ENCODE measurements at places on chromosomes 11 and 22.

- DNase-seq, result no peak
These were observed 410.7 kb downstream of the MIAT start for GRCh38 chr22:27068121-27068520.

- no peak for DNase-seq
These were observed 66.2 kb downstream of the AMBRA1 start for GRCh38 chr11:46527591-46528130.

- DNase-seq, result no peak
These were observed 101.2 kb upstream of the TIMP3 start for GRCh38 chr22:32700191-32700882.

GRCh38 chr11:35157814-35158700 lies 19.1 kb downstream of the CD44 start:
- DNase-seq, result no peak

- no peak for DNase-seq
These were observed 16.4 kb downstream of the SPATA19 start for GRCh38 chr11:133828871-133829270.

DNA sequence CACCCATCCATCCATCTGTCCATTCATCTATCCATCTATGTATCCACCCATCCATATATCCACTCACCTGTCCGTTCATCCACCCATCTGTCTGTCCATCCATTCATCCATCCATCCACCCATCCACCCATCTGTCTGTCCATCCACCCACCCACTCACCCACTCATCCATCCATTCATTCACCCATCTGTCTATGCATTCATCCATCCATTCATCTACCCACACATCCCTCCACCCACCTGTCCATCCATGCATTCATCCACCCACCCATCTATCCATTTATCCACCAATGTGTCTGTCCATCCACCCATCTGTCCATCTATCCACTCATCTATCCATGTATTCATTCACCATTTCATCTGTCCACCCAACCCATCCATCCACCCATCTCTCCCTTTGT lies 33.3 kb downstream of the NADSYN1 start:
- no peak for DNase-seq

DNA sequence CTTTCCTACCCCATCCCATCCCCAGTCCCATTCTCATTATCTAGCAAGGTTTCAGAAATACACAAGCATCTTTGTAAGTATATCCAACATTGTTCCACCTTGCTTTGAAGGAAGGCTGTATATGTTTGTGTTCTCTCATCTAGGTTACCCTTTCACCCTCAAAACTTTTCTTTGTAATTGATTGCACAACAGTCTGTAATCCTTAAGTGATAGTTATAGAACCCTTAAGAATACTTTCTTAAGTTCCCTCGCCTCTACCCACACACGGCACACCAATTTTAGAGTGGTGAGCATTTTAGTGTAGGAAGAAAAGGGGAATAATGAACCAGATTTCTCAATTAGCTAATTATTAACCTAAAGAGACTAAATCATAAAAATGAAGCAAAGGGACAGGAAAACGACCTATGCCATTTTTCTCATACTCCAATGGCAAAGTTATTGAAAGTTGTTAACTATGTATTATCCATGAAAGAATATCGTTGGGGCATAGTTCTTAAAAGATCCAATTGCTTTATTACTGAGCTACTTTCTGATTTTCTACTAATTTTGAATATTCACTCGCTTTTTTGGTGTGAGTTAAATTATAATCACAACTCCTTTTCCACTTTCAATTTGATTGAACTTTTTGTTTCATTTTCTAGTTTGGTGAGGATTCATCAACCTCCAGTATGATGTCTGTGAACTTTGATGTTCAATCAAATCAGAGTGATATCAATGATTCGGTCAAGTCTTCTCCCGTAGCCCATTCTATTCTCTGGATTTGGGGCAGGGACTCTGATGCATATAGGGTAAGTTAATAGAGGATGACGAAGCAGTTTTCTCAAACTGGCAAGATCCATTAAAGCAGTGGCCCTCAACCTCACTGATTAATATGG lies 44.9 kb downstream of the TTC17 start:
- no peak for DNase-seq

DNA sequence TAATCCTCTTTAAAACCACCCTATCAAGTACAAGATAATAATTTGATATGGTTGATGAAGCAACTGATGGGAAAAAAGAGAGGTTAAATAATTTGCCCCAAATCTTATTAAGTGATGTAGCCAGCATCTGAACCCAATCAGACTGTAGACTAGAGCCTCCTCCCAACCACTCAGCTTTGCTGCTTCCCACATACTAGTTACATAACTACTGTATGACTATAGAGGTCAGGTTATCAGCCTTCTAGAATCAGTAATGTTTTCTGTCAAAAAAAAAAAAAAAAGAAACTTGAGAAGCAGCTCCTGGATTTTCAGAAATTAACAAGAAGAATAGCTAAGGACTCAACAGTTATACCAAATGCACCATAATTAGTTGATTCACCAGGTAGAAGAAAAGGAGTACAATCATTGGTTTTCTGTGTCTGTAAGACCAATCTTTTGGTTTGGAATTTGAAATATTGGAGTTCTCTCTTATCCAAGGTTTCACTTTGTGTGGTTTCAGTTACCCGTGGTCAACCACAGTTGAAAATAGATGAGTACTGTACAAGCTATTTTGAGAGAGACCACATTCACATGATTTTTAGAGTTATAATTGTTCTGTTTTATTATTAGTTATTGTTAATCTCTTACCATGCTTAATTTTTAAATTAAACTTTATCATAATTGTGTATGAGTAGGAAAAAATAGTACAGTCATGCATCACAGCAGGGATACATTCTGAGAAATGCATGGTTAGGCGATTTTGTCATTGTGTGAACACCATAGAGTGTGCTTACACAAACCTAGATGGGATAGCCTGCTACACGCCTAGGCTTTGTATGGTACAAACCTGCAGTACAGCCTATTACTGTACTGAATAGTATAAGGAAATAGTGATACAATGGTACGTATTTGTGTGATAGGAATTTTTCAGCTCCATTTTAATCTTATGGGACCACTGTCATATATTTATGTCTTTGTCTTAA lies 72.2 kb downstream of the PDHX start:
- no peak for DNase-seq

DNA sequence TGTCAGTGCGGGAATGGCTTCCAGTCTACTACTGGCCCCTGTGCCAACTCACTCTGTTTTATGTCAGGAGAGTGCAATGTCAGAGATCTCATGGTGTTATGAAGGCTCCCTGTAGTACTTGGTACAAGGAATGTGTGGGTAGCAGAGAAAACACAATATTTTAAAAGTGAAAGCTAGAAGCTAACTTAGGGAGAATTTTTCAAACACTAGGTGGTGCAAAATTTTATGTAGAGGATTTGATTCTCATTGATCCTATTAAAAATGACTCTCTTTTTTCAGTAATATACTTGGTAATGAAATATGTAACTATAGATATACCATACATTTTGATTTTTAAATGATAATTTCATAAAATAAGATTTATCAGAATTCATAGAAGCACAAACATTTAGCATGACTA lies 134.7 kb downstream of the JRKL start:
- no peak for DNase-seq

DNA sequence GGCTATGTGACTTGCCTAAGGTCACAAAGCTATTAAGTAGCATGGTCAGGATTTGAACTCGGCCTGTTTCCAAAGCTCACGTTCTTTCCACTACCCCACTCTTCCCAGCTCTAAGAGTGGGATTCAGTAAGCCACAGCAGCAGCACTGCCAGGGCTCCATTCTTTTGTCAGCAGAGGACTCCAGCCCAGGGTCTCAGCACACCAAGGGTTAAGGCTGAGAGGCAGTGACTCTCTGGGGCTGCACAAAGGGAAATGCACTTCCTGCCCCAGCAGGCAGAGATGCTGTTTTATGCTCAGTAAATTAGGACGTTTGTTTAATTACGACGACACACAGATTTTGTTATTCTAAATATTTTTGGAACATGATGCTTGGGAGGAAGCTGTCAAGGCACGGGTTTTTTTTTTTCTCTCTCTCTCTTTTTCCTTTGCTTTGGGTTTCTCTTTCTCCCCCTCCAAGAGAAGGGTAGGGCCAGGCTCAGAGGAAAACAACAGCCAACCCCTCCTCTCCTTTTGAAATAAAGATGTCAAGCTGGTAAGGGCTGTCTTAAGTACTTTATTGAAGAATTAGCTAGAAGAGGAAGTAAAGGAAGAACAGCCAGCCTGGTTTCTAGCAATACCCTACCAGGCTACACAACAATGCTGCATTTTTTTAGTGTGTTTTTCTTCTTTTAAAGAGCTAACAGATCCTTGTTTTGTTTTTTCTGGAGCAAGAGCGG lies 2.8 kb downstream of the MYH9 start:
- DNase-seq, result no peak

DNA sequence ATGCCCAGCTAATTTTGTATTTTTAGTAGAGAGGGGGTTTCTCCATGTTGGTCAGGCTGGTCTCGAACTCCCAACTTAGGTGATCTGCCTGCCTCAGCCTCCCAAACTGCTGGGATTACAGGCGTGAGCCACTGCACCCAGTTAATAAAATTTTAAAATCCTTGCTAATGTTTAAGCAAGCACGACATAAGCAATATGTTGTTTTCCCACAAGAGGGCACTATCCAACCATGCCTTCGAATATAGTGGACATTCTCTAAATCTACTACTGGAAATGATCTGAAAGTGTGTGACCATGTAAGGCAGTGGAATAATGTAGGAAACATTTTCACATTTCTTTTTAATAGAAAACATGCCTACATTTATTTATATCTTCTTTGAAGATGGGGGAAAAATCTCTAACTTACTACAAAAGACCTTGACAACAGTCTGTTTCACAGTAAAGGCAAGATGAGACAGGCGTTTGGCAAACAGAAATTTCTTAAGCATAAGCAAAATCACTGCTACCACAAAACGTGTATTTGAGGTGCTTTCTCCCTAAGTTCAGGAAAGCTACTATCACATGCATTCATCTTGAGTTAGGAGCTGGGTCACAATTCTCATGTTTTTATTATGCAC lies 38.2 kb downstream of the PITPNB start:
- DNase-seq, result no peak

DNA sequence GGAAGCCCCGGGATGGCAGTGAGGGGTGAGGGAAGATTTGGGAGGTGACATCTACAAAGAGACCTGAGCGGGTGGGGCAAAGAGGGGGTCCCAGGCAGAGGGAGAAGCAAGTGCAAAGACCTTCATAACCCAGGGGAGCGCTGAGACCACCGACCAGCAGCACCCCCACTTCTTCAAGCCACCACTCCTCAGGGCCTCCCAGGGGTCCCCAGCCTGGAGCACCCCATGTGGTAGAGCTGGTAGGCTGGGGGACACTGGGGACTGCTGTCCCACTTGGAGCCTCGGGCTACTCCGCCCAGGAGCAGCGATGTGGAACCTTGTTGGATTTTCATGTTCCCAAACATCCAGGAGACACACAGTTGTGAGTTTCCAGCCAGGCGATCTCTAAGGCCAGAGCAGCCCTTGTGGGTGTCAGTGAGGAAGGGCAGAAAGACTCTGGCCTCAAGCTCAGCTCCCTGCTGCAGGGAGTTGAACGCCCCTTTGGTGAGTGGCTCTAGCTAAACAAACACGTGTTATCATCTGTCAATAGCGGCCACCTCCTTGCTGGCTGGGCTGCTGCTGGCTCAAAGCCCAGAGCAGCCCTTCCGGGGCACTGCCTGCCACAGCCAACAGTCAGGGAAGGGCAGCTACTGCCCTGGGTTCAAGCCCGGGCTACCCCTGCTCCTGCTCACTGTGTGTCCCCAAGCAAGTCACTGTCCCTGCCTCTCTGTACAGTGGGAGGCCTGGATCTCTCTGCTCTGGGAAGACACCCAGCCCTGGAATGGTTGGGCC lies 25.7 kb upstream of the CHKA start:
- peak; percentile 22 for DNase-seq

GRCh38 chr11:66232769-66233168 lies 35.7 kb upstream of the RAB1B start:
- DNase-seq, result no peak

DNA sequence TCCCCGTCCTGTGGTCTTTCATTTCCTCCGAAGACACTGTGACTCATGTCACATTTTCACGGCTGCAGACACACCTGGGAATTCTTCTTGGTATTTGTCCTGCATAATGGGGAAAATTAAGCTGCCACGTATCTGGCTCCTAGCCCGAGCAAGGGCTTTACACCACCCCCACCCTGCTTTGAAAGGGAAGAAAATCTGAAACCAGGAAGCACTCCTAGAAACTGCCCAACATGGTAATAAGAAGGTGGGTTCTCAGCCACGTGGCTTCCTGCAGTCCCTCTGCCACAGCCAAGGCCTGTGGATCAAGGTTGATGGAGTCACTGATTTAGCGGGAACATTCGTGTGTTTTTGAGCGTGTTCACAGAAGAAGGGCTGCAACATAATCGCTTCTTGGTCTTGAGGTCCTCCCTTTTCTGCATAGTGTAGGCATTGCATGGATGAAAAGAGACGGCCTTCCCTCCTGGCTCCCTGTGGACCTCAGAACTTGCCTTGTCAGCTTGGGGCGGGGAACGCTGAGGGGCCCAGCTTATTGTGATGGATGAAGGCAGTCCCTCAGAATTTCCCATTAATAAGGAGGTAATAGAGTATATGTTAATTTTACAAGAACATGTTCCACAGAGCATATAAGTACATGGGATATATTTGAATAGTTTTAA lies 292.0 kb downstream of the NTM start:
- no peak for DNase-seq

DNA sequence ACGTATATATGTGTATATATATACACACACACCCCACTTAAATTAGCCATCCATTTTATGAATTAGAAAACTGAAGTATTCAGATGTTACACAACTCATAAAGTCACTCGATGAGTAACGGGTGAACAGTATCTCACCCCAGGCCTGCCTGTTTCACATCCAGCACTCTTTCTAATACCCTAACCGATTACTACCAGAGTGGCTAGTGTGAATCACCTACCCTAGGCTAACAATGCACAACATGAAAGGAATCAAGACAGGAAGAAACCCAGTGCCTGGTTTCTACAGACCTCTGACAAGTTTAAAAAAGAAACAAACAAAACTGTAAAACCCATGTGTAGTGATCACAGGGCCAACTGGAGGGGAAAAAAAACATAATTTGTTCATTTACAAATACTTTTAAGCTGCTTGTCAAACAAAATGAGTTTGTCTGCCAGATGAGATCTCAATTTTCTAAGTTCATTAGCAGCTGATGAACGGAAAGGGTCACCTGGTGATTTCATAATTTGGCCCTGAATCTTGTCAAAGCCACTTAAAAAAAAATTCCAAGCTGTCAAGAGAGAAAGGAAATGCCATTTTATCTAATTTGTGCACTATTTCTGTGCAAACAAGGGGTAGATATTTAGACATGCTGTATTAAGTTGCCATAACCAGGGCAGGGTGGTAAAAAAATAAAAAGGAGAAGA lies 134.8 kb downstream of the LARGE1 start:
- DNase-seq, result no peak

- no peak for DNase-seq
These were observed 106.0 kb upstream of the OR9Q1 start for GRCh38 chr11:57917632-57918031.

- DNase-seq, result peak; percentile 5
These were observed 33.4 kb downstream of the SIK2 start for GRCh38 chr11:111635706-111636045.

DNA sequence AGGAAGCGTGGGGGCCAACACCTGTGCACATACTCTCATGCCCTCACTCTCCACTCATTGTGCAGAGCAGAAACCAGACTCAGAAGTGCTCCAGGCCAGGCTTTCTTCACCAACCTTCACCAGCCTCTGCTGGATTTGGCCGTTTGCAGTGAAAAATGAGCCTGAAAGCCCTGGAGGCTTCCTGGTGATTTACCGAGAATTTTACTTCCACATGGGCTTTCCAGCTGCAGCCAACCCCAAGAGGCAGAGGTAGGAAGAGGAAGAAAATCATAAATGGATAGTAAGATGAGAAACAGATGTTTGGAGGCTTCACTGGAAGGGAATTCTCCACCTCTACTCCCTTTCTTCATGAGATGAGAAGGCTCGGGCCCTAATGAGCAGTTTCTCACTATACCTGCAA lies 155.4 kb downstream of the ETS1 start:
- no peak for DNase-seq

Data from NCI-H2107 (cell line).